ENCODE measurements at places on chromosomes 4 and X.

- no peak for DNase-seq
These were observed 27.5 kb upstream of the DCTD start for GRCh38 chr4:182944484-182945213.

DNA sequence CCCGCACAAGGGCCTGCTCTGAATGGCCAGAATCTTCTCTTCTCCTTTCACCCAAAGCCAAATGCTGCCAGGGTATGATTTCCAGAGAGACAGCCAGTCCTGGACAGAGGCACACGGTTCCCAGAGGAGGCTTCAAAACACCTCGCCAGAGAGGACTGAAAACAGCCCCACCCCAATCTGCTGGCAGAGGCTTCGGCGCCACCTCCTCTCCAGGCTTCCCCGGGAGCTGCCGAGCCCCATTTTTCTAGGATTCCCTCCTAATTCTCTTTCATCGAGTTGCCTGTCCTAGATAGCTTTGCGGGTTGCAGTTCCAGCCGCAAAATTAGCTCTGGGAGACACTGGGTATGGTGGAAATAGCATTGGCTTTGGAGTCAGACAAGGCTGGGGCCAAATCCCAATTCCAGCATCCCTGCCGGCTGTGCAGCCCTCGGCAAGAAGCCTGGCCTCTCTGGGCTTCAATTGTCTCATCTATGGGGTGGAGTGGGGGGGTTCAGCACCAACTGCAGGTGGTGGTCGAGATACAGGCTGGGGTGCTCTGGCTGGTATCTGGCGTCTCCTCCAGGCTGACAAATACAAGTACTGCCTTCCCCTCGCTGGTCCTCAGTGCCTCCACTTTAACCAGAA is 22.6 kb downstream of the PPP2R2C start:
- no peak for DNase-seq

DNA sequence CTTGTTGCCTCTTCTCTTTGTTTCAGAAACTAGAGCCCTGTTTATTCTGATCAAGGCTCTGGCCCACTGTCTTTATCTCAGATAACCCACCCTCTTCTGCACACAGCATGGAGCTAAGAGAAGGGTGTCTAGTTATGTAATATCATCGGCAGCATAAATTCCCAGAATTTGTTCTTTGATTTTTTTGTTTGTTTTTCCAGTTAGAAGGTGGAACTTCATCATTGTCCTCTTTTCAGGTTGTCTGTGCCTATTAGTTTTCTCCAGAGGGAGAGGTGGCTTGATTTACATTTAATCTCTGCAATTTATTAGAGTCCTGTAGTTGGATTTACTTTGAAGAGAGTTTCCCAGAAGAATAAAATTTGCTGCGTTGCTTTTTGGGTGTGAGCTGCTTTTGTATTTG is 15.2 kb upstream of the F11 start:
- no peak for DNase-seq

- peak; percentile 11 for DNase-seq
These were observed 11.0 kb downstream of the LHFPL1 start for GRCh38 chrX:112668476-112669409.

DNA sequence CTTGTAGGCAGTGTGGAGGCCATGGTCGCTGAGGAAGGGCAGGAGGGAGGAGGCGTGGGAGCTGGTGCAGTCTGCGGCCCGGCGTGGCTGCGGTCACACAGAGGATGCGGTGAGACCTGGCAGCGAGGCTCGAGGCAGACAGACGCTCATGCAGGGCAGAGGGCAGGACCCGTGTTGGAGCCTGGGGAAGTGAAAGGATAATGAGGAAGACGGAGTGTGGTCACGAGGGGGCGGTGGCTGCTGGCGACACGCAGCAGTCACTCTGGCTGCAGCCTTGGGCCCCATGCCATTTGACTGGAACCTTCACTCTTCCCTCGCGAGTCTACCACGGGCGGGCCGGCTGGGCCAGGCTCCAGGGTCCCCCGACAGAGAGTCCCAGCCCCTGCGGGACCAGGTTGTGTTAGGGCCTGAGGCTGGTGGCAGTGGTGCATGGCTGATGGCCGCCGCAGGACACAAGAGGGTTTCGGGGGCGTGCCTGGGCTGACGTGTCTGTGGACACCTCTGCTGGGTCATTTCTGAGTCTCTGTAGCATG is 68.8 kb upstream of the HGFAC start:
- no peak for DNase-seq

DNA sequence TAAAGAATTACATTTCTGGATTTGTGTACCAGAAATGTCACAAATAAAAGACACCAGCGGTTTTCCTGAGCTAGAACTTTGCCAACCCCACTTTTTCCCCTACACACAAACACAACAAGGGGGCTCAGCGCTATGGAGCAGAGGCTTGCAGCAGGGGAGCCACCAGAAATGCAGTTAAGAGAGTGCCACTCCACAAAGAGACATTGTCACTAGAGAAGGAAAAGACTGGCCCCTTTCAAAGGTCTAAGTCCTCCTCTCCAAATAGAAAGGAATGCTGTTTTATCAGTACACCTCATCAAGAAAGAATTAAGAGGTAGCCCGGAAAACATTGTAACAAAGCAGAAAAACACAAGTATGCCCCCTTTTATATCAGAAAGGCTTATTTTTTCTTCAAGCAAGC is 419.5 kb downstream of the HNRNPD start:
- DNase-seq = no peak

DNA sequence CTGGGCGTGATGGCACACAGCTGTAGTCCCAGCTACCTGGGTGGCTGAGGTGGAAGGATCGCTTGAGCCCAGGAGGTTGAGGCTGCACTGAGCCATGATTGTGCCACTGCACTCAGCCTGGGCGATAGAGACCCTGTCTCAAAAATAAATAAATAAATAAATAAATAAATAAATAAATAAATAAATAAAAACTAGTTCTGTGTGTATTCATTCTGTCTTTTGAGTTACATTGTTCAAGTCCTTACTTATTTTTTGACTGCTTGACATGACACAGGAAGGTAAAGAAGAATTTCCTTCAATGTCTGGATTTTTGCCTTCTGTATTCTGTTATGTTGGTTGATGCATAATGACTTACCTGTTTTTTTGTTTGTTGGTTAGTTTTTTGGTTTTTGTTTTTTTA is 2.2 kb upstream of the NAA10 start:
- DNase-seq = no peak

DNA sequence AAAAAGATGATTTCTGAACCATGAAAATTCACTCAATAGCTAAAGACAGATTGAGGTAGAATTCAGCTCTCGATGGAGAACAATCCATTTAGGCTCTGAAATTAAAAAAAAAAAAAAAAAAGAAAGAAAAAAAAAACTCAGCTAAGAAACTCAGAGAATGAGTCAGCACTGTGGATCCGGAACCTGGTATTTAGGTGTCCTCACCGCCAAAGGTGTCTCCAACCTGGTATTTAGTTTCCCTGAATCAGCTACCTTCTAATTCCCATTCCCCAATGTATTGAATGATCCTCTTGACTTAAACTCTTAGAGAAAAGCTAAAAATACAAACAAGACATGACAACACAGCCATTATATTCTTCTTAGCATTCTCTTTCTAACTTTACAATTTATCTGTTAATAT is 150.3 kb upstream of the RASGEF1B start:
- DNase-seq = no peak

DNA sequence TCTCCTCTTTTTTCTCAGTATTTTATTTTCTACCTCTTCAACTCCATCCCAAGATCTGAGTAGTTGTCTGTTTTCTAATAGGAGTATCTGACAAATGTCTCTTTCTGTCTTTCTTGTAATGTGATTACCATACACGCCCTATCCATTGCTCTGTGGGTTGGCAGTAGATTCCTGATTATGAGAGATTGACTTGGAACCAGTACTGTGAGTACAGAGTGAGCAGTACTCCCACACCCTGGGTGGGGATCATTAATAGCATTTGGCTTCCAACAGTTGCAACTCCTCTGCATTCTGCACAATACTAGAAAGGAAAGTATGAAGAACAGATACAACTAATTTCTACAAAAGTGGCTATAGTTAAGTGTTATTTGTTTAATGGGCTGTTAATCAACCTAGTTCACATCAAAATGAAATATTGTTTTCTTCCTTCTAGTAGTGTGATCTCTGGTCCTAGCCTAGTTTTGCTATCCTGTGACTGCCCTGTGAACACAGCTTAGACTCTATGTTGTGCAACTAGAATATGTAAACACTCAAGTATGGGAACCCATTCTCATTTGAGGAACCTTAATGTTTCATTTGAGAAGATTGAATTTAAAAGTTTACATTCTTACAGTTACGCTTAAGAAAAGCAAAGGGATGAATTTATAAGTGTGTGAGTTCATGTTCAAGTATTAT is 112.9 kb downstream of the PTPN13 start:
- no peak for DNase-seq

All from common myeloid progenitor, CD34-positive (primary cell).